Stimulated activated CD4-positive, alpha-beta T cell treated with anti-CD3 and anti-CD28 coated beads, TNF-alpha, amount 100 ng/mL, for 1 hour (primary cell): ENCODE measurements at places on chromosomes 16 and 17.

DNA sequence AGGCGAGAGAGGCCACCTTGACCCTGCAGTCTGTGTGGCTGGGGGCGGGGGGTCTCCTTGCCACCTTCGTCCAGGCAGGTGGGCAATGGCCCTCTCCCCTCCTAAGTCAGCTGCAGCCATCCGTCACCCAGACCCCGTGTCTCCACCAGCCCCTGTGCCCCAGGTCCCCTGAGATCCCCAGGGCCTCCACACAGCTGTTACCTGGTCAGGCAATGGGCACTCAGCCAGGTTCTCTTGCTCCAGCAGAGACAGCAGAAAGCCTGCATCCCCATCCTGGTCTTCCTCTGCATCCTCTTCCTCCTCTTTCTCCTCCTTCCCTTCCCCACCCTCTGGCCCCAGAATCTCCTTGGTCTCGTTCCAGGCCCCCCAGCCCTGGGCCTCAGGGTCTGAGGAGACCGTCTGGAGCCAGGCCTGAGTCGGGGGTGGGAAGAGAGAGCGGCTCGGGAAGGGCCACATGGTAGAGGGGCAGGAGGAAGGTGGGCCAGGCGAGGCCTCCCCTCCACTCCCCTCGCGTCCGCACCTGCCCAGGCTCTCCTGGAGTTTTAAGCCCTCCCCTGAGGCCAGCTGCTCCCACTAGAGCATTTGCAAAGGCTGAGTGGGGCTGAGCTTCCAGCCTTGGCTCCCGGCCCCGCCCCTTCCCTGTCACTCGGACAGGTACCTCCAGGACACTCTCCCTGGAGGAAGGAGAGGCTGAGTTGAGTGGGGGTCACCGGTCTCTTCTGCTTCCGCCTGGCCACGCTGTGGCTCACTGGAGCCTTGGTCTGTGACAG is at the start of gene PABPN1L:
Gene PABPN1L, minus strand, starts transcription at position 510 of the 770 bp plus-strand sequence. Its CDS starts 54 bp downstream, at position 456.
- no peak for DNase-seq

- no peak for DNase-seq
Observed at GRCh38 chr17:4009186-4009785, 45.0 kb upstream of the ATP2A3 start.

- no peak for DNase-seq
Observed at GRCh38 chr17:55617441-55617840, 105.2 kb downstream of the TMEM100 start.

GRCh38 chr17:16129441-16130205 is 85.7 kb downstream of the NCOR1 start:
- DNase-seq: no peak

DNA sequence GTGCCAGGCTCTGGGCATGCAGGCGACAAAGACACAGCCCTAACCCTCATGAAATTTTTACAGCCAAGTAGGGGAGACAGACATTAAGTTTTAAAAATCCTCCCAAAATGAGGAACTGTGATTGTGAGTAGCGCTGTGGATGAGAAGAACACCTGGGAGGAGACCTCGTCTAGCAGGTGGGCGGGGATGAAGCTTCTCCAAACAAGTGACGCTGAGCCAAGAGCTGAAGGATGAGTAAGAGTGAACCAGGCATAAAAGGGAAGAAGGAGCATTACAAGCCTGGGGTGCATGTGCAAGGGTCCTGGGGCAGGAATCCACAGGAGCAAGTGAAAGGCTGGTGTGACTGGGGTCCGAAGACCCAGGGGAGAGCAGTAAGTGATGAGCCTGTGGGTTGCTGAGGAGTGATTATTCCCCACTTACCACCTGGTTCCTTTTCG is 149.4 kb upstream of the HS3ST2 start:
- no peak for DNase-seq

GRCh38 chr17:55577687-55578086 is 66.4 kb upstream of the SMIM36 start:
- DNase-seq: no peak

DNA sequence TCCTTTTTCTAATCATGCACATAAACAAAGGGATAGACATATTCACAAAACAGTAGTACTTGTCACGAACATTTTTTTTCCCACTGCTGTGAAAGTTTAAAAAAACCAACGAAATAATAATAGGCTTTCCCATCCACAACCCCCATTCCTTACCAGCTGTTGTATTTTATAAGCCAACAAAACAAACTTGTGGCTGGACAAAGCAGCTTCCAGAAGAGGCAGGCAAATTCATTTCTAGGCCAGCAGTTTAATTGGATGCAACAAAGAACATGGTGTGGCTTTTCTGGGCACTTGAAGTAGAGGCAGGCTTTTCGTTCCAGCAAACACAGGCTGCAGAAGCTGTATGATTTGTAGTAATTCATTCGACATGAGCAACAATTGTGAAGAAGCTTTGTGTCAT is 56.0 kb upstream of the FAM20A start:
- DNase-seq: no peak

DNA sequence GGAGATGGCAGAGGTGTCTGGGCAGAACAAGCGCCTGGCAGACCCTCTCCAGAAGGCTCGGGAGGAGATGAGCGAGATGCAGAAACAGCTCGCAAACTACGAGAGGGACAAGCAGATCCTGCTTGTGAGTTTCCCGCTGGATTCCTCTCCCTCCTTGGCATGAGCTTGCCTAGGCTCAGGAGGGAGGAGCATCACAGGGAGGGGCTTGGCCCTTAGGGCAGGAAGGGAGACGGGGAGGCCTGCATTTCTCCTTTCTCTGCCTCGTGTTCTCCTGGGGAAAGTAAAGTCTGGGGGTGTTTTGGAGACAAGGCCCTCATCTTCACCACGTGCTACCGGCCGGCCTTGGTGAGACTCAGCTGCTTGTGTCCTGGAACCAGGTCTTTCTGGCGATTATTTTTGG is 18.0 kb upstream of the DBNDD1 start:
- DNase-seq: no peak

DNA sequence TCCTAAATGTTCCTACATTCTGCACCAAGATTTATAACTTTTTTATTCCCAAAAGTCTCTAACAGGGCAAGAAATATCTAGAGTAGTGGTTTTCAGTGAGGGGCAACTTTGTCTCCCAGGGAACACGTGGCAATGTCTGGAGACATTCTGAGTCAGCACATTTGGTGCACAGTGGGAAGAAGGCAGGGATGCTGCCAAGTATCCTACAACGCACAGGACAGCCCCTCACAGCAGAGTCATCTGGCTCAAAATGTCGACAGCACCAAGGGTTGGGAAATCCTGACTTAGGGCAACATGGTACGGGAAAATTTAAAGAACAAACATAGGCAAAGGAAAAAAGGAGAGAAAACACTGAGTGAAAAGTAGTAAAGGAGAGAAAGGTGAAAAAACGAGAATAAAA is 61.8 kb downstream of the SMG6 start:
- no peak for DNase-seq

- DNase-seq: no peak
Observed at GRCh38 chr17:47808036-47808829, 13.4 kb downstream of the OSBPL7 start.

- DNase-seq: no peak
Observed at GRCh38 chr16:7044331-7044730, 288.3 kb upstream of the RBFOX1 start.

GRCh38 chr17:73369111-73369521 is 57.3 kb upstream of the CDC42EP4 start:
- DNase-seq: no peak

DNA sequence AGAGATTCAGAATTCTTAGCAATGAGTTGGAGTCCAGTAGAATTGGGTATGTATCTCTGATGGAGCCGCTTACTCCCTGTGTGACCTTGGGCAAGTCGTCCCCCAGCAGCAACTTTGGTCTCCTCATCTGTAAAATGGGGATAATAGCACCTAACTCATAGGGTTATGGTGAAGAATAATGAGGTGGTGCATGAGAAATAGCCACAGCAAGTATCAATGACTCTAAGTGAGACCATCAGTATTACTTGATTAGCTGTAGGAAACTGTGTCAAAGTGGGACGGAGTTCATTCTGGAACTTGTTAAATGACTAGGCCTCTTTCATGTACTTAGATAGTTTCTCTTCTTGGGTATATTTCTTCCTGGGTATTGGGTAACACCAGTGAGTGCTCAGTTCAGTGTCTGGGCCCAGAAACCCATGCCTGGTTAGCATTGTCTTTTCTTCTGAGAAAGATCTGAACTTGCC is 6.4 kb downstream of the PRKCB start:
- DNase-seq: no peak

GRCh38 chr17:43366891-43367736 is 31.7 kb upstream of the ARL4D start:
- no peak for DNase-seq

DNA sequence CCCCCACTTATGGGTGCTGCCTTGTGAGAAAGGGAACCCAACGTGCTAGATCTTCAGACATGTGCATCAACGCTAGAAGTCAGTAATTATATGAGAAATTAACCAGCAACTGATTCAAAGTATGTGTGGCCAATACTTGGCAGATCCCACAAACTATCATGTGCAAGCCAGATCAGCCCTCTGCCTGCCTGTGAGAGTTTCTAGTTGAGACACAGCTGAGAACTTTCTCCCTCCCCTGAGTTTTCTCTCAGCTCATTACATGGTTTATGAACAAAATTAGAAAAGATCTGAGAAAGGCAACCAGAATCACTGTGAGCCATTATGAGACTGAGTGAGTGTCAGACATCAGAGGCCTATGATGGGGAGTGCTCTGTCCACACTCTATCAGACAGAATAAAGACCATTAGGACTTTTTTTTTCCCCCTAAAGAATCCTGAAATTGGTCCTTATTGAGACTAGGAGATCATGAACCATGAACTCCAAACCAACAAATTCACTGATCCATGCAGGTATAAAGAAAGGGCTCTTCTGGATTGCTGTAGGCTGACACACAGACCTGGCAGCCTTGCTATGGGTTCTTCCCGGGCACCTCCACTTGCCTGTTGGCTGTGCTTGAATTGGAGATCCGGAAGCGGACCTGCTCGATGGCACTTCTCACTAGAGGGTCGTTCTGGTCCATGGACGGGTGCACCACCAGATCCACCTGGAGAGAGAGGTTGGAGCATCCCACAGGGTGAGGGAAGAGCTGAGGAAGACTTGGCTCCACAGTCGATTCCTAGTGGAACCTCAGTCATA is 51.5 kb downstream of the GTF3C1 start:
- DNase-seq: no peak

DNA sequence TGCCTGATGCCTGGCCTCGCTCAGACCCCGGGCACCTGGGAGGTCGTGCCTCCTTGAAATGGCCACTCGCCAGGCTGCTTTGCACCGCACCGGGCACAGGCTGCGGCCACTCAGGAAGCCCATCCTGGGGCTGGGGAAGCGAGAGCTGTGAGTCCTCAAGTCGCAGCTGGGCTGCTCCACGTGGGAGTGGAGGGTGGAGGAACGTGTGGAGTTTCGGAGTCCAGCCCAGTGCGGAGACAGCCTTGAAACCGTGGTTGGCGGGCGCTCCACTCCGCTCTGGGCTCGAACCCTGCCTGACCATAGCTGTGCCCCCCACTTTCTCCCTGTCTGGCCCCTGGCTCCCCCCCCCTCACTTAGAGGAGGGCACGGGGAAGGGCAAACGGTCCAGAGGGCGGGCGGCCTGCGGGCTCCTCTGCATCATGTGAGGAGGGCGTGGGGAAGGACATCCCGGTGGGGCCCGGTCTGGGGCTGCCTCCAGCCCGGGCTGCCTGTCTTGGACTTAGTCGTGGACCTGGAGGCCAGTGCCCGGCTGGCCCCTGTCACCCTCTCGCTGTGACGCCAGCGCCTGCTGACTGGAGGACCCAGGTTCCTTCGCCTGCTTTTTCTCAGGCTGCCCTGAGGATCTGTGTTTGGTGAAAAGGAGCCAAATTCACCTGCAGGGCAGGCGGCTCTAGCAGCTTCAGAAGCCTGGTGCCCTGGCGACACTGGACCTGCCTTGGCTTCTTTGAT is 2.5 kb downstream of the UBE2I start:
- DNase-seq: no peak

- DNase-seq: no peak
Observed at GRCh38 chr16:13245713-13246377, 344.4 kb downstream of the SHISA9 start.

GRCh38 chr16:64240586-64240985 is 881.3 kb downstream of the CDH11 start:
- no peak for DNase-seq

GRCh38 chr17:63997341-63998048 is 656 bp upstream of the PRR29 start:
- no peak for DNase-seq

GRCh38 chr16:2223942-2224486 is 623 bp downstream of the E4F1 start:
- DNase-seq: no peak

DNA sequence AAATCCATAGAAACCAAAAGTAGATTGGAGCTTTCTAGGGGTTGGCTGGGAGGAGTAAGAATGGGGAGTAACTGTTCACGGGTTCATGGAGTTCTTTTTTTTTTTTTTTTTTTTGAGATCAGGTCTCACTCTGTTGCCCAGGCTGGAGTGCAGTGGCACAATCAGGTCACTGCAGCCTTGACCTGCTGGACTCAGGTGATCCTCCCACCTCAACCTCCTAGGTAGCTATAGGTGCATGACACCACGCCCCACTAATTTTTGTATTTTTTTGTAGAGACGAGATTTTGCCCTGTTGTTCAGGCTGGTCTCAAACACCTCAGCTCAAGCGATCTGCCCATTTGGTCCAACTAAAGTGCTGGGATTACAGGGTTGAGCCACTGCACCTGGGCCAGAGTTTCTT is 1.5 kb downstream of the NMRAL1 start:
- DNase-seq: no peak

- no peak for DNase-seq
Observed at GRCh38 chr16:53529513-53529912, 26.5 kb upstream of the AKTIP start.

- DNase-seq: no peak
Observed at GRCh38 chr17:76844846-76845245, 23.4 kb upstream of the MGAT5B start.

- DNase-seq: no peak
Observed at GRCh38 chr17:81513753-81514488, 1.3 kb upstream of the ACTG1 start.

GRCh38 chr16:85412911-85413520 is 200.1 kb upstream of the GSE1 start:
- no peak for DNase-seq

- DNase-seq: no peak
Observed at GRCh38 chr17:6455321-6455705, 11.1 kb downstream of the PIMREG start.

GRCh38 chr17:41464682-41465081 is 2.5 kb downstream of the KRT32 start:
- DNase-seq: no peak

GRCh38 chr16:56738221-56738620 is 8.3 kb downstream of the NUP93 start:
- no peak for DNase-seq

GRCh38 chr16:86508947-86509758 is 1.2 kb upstream of the FOXF1 start:
- DNase-seq: no peak
